Naive thymus-derived CD4-positive, alpha-beta T cell (primary cell): ENCODE measurements at places on chromosomes 3 and 15. TPM values are rescaled to one million over a fixed set of nuclear protein-coding genes. Genes with fewer than 3 reads are reported as not detected.

DNA sequence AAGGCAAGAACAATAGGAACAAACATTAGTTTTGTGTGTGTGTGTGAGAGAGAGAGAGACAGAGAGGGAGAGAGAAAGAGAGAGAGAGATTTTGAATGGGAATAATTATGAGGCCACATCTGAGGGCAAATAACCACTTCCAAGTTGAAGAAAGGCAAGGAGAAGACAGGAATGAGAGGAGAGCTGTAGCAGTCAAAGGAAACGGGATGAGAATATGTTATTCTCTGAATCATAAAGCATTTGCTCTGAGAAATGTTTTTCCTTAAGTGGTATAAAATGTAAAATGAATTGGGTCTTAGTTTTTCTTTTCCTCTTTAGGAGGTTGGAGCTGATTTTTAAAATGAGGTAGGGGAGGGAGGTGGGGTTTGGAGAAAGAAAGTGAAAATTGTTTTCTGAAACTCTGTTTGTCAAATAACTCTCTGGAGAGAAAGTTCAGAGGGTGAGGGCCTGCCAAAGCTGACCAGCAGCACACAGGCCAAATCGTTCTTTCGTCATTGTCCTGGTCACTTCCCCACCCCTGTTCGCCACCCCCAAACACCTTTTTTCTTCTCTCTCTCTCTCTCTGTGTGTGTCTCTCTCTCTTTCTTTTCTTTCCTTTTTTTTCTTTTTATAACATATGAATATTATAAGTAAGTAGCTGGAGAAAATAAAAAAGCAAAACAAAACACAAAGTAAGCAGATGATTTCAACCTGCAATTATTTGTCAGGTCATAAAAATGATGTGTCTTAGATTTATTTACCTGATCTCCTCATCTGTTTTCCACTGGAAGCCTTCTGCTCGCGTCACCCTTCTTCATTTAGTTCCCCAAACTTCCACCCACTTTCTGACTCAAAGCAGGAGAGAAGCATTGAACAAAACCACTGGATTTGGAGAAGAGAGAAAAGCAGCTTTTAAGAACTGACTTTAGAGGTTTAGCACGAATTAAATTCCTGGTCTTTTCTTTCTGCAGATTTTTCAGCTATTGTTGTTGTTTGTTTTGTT, 110.6 kb downstream of the LPP start:
- H3K27me3 ChIP-seq: no peaks in the 10 kb centered on the region
- H3K27ac ChIP-seq: no peak overlapping the region
- H3K4me1 ChIP-seq: no peaks in the 10 kb centered on the region
- H3K36me3 ChIP-seq: no peaks in the 10 kb centered on the region
- no peak for DNase-seq

GRCh38 chr3:188446766-188447165, 292.8 kb downstream of the LPP start:
- no peaks in the 10 kb centered on the region for H3K27me3 ChIP-seq
- no peak for DNase-seq
- no peak overlapping the region for H3K27ac ChIP-seq
- H3K36me3 ChIP-seq: no peaks in the 10 kb centered on the region

- H3K27ac ChIP-seq: no peak overlapping the region
- H3K36me3 ChIP-seq: no peaks in the 10 kb centered on the region
- DNase-seq: no peak
- H3K4me3 ChIP-seq: no peak overlapping the region
- H3K4me1 ChIP-seq: no peaks in the 10 kb centered on the region
Observed at GRCh38 chr3:138203938-138204337, 16.8 kb downstream of the ARMC8 start.

- no peaks in the 10 kb centered on the region for H3K4me1 ChIP-seq
- H3K27me3 ChIP-seq: no peaks in the 10 kb centered on the region
- DNase-seq: no peak
- no peak overlapping the region for H3K4me3 ChIP-seq
- H3K36me3 ChIP-seq: no peaks in the 10 kb centered on the region
- no peak overlapping the region for H3K27ac ChIP-seq
Observed at GRCh38 chr3:192636517-192637444, 90.6 kb downstream of the FGF12 start.

DNA sequence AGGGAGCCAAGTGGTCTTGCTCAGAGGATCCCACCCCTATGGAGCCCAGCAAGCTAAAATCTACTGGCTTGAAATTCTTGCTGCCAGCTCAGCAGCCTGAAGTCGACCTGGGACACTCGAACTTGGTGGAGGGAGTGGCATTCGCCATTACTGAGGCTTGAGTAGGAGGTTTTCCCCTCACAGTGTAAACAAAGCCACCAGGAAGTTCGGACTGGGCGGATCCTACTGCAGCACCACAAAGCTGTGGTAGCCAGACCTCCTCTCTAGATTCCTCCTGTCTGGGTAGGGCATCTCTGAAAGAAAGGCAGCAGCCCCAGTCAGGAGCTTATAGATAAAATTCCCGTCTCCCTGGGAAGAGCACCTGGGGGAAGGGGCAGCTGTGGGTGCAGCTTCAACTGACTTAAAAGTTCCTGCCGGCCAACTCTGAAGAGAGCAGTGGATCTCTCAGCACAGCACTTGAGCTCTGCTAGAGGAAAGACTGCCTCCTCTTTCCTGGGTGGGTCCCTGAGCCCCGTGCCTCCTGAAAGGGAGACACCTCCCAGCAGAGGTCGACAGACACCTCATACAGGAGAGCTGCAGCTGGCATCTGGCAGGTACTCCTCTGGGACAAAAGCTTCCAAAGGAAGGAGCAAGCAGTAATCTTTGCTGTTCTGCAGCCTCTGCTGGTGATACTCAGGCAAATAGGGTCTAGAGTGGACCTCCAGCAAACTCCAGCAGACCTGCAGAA, 576.3 kb upstream of the NECTIN3 start:
- H3K36me3 ChIP-seq: no peaks in the 10 kb centered on the region
- no peaks in the 10 kb centered on the region for H3K27me3 ChIP-seq
- DNase-seq: no peak
- H3K27ac ChIP-seq: no peak overlapping the region
- H3K4me3 ChIP-seq: no peak overlapping the region

GRCh38 chr3:176927280-176927679, 270.0 kb downstream of the TBL1XR1 start:
- H3K36me3 ChIP-seq: no peaks in the 10 kb centered on the region
- no peaks in the 10 kb centered on the region for H3K4me1 ChIP-seq
- H3K27ac ChIP-seq: no peak overlapping the region
- no peak for DNase-seq

DNA sequence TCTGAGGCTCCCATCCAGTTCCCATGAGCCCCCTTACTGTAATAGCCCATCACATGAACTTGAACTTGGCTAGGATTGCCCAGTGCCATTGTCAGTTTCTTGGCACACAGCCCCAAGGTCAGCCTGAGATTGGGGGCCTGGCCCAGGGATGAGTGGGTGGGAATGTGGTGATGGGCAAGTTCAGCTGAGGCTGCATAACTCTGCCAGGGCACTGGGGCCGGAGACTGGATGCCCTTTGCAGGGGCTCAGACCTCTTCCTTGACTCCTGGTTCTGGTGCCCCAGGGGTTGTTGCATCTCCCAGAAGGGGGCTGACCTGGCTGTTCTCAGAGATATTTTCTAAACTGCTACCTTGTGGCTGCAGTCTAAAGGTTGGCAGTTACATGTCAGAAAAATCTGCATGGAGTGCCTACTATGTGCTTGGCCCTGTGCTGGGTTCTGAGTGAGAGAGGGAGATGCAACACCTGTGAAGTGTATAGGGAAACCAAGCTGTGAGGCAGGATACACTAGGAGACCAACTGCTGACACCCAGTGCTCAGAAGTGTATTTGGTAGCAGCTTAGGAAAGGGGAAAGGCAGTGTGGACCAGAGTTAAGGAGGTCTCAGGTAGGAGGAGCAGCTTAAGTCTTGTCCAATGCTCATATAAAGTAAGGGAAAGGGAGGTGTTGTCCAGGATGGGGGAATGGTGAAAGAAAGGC, 74.8 kb upstream of the PRR23C start:
- no peaks in the 10 kb centered on the region for H3K27me3 ChIP-seq
- DNase-seq: no peak
- H3K36me3 ChIP-seq: no peaks in the 10 kb centered on the region
- H3K4me1 ChIP-seq: no peaks in the 10 kb centered on the region
- no peak overlapping the region for H3K4me3 ChIP-seq
- no peak overlapping the region for H3K27ac ChIP-seq

DNA sequence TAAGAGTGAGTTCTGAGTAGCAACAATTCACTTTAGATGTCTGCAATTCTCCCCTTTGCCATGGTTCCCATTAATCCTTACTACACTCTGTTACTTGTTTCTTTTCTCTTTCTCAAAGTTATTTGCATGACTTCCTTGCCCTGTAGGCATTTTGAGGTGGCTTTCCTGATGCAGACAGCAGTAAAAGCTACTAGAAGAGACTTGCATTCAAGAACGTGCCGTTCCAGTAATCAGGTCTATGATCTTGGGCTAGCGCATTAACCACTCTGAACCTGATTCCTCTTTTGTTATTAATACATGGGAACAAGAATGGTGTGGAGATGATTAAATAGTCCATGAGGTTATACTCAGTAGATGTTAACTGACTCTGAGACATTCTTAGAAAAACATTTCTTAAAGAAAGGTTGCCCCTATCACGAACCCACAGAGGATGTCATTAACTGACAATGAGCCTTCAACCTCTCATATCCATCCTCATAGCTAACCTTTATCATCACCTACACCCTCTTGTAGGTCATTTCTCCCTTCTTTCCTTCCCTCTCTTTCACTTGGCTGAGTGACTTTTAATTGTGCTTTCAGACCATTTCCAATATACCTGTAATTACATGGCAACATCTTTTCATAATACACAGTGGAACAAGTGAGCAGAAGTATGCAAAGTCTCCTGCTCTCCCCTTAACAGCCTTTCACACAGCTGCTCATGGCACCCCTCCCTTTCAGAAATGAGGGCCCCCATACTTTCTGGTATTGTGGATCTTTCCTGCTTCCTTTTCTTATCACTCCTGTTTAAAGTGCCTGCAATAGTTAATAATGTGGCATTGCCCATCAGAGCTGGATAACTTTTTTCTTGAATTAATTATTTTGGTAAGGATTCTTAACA, 175.9 kb downstream of the CHST2 start:
- no peaks in the 10 kb centered on the region for H3K4me1 ChIP-seq
- H3K27me3 ChIP-seq: no peaks in the 10 kb centered on the region
- no peak for DNase-seq
- no peak overlapping the region for H3K27ac ChIP-seq
- H3K36me3 ChIP-seq: no peaks in the 10 kb centered on the region

- no peak for DNase-seq
- H3K4me1 ChIP-seq: no peaks in the 10 kb centered on the region
- no peaks in the 10 kb centered on the region for H3K36me3 ChIP-seq
- no peak overlapping the region for H3K4me3 ChIP-seq
- H3K27me3 ChIP-seq: no peaks in the 10 kb centered on the region
Observed at GRCh38 chr3:31288641-31289100, 244.1 kb upstream of the STT3B start.

GRCh38 chr3:111252779-111253178, 181.2 kb downstream of the NECTIN3 start:
- no peak overlapping the region for H3K4me3 ChIP-seq
- H3K36me3 ChIP-seq: no peaks in the 10 kb centered on the region
- no peak overlapping the region for H3K27ac ChIP-seq

DNA sequence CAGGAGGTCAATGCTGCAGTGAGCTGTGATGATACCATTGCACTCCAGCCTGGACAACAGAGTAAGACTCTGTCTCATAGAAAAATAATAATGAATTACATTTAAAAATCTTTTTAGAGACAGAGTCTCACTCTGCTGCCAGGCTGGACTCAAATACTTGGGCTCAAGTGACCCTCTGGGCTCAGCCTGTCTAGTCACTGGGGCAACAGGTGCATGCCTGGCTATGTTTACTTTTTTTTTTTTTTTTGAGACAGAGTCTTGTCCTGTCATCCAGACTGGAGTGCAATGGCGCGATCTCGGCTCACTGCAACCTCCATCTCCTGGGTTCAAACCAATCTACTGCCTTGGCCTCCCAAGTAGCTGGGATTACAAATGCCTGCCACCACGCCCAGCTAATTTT, 8.0 kb upstream of the PLEKHO2 start:
- H3K27ac ChIP-seq: no peak overlapping the region
- no peak overlapping the region for H3K4me3 ChIP-seq
- no peak for DNase-seq
- no peaks in the 10 kb centered on the region for H3K36me3 ChIP-seq

GRCh38 chr3:139310474-139310933, 33.3 kb upstream of the MRPS22 start:
- H3K27ac ChIP-seq: no peak overlapping the region
- DNase-seq: no peak
- H3K4me3 ChIP-seq: no peak overlapping the region

DNA sequence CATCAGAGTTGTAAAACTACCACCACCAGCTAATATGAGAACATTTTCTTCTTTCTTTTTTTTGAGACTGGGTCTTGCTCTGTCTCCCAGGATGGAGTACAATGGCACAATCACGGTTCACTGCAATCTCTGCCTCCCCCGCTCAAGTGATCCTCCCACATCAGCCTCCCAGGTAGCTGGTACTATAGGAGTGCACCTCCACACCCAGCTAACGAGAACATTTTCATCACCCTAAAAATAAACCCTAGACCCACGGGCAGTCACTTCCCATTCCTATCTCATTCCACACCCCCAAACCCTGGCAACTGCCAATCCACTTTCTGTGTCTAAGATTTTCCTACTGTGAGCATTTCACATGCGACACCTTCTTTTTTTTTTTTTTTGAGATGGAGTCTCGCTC, 130.9 kb downstream of the ATP10A start:
- no peaks in the 10 kb centered on the region for H3K36me3 ChIP-seq
- no peaks in the 10 kb centered on the region for H3K27me3 ChIP-seq
- H3K27ac ChIP-seq: no peak overlapping the region
- H3K4me3 ChIP-seq: no peak overlapping the region

NR2E3 gene
- not detected for total RNA-seq
